ENCODE measurements at places on chromosomes 4 and X. TPM values are rescaled to one million over a fixed set of nuclear protein-coding genes. Genes with fewer than 3 reads are reported as not detected.

DNA sequence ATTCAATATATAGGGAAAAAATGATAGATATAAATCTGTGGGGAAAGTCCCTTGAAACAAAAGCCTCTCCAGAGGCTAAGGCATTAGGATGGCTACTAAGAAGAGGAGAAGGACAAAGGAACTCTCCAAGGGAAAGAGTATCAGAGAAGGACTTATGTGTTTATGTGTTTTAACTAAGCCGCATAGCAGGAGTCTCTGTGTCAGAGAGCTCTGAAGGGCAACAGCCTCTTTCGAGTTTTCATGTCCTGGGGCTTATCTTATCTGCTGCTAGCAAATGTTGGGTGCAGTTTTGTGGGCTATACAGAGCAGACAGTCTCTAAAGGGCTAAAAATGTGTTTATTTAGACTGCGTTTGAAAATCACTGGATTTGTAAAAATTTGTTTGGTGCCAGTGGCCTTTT, 1145.6 kb upstream of the DIAPH2 start:
- no peak overlapping the region for H3K4me3 ChIP-seq
- no peak overlapping the region for H3K27ac ChIP-seq
- no peaks in the 10 kb centered on the region for H3K4me1 ChIP-seq
- H3K36me3 ChIP-seq = no peaks in the 10 kb centered on the region
- DNase-seq = no peak

GRCh38 chr4:188297873-188298272, 158.6 kb downstream of the TRIML1 start:
- H3K4me1 ChIP-seq = no peaks in the 10 kb centered on the region
- no peaks in the 10 kb centered on the region for H3K36me3 ChIP-seq
- no peak overlapping the region for H3K27ac ChIP-seq
- H3K4me3 ChIP-seq = no peak overlapping the region
- no peak for DNase-seq
- H3K27me3 ChIP-seq = no peaks in the 10 kb centered on the region

DNA sequence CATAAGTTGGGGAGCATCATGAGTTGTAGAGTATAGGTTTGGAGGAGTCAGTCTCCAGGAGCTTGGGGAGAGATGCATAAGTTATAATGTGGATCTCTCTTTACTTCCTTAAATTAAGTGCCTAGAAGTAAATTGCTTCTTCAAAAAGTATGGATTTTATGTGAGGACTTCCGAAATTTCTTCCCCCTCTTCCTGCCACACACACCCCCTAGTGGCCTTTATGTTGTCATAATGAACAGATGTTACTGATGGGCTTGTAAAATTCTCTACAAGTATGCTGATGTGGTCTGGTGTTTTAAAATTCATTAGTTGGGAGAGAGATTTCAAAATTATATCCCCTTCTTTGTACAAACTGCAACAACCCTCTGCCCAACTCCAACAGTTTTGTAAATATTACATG, 2.3 kb upstream of the METTL14 start:
- H3K27me3 ChIP-seq = no peaks in the 10 kb centered on the region
- H3K36me3 ChIP-seq = no peaks in the 10 kb centered on the region
- H3K27ac ChIP-seq = no peak overlapping the region
- H3K4me3 ChIP-seq = no peak overlapping the region

DNA sequence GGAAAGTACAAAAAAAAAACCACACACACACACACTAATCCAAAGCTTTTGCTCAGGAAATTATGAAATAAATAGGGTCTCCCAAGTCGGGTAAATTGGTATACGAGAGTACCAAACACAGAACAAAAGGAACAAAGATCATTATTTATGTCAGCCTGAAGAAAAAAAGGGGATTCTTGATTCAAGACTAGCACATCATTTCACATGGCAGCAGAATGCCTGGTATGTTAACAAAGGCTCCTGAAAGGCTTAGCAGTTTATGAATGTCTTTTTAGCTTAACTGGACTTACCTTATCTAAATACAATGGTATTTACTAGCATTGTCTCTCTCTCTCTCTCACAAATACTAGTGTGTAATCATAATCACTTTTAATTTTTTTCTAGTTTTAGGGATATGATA, 11.3 kb downstream of the RAP2C start:
- DNase-seq = no peak
- H3K36me3 ChIP-seq = no peaks in the 10 kb centered on the region
- H3K4me1 ChIP-seq = no peaks in the 10 kb centered on the region
- no peak overlapping the region for H3K4me3 ChIP-seq

DNA sequence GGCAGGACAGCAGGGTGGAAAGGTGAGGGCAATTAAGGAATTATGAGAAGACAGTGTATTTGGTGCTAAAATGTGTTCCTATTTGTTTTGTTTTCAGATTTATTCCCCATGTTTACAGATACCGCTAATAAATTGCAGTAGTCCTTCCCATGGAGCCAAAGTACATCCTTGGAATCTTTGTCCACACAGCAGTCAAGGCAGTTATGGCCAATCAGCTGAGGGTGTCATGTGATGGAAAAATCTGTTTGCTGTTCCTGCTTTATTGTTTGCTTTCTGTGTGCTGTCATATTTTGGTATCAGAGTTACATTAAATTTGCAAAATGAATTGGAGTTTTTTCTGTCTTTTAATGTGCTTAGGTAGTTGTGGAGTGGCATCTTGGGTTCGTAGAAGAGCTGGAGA, 10.5 kb downstream of the TRO start:
- no peaks in the 10 kb centered on the region for H3K27me3 ChIP-seq
- peak; percentile 16 for DNase-seq
- no peaks in the 10 kb centered on the region for H3K4me1 ChIP-seq
- H3K36me3 ChIP-seq = no peaks in the 10 kb centered on the region

DNA sequence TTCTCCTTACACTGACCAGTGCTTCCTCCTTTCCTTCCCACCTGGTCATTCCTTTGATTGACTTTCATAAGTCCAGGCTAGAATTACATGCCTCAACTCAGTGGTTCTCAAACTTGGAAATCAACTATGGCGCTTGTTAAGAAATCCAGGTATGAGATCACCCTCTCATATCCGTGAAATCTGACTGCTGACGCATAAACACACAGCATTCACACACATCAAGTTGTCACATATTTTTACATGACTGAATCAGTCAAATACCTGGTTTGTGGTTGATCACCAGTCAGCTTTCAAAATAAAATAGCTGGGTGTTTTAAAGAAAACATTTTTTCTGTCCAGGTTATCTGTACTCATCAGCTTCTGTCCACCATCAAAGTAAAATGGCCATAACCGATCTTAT, 433.5 kb downstream of the AFF2 start:
- H3K4me1 ChIP-seq = no peaks in the 10 kb centered on the region
- no peaks in the 10 kb centered on the region for H3K27me3 ChIP-seq
- no peaks in the 10 kb centered on the region for H3K36me3 ChIP-seq

DNA sequence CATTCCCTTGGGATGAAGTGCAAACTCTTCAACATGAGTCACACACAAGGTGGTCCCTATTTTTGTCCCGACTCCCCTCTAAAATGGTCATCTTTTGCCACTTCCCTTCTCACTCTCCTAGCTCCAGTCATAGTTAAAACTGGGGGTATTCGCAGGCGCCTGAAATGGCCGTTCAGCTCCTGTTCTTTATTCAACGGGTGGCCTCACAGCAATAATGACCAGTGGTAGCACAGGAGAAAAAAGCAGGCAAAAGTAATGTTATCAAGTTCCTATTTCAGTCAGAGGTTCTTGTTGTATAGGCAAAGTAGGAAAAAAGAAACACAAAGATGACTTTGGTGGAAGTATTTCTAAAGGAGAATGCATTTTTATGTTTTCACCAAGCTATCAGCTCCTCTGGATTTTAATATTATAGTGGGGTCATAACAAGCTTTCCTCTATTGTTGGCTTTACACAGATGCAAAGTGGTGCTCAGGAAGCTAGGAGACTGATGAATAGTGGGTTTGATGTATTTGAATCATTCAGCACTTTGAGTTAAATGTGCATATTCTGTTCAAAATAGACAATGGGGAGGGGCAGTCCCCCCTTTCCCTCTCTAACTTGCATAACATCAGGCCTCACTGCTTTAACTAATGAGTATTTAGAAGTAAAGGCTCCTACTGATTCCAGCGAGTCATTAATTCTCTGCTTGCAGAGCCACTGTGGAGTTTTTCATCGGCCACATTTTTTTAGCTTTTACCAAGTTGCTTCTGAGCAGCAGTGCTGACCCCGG, 171.2 kb upstream of the NDP start:
- no peaks in the 10 kb centered on the region for H3K36me3 ChIP-seq
- DNase-seq = no peak
- no peaks in the 10 kb centered on the region for H3K4me1 ChIP-seq
- no peak overlapping the region for H3K27ac ChIP-seq
- no peak overlapping the region for H3K4me3 ChIP-seq

- H3K36me3 ChIP-seq = no peaks in the 10 kb centered on the region
- no peaks in the 10 kb centered on the region for H3K27me3 ChIP-seq
- H3K4me3 ChIP-seq = no peak overlapping the region
- DNase-seq = no peak
- H3K27ac ChIP-seq = no peak overlapping the region
Measured at GRCh38 chr4:94804650-94805049, 46.9 kb downstream of the BMPR1B start.

GRCh38 chr4:2933566-2934076, 29.6 kb downstream of the NOP14 start:
- H3K27me3 ChIP-seq = no peaks in the 10 kb centered on the region
- peaks cover 31% of the 10 kb centered on the region for H3K4me1 ChIP-seq

DNA sequence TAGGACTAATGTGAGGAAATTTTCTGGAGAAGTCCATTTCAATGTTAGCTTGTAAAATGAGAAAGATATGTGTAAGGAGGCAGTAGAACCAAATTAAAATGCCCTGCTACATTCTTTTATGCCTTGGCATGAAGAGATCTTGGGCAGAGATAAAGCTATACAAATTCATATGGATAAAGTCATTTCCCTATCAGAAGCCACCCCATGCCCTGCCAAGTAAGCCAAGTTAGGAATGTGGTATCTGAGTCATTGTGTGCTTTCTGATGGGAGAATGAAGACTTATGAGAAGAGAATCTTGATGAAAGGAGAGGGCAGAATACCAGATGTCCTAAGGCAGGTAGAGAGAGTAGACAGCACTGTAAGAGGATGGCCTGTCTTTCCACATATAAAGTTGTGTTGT, 83.7 kb downstream of the TEX13A start:
- no peaks in the 10 kb centered on the region for H3K4me1 ChIP-seq
- DNase-seq = no peak
- no peak overlapping the region for H3K27ac ChIP-seq
- H3K36me3 ChIP-seq = no peaks in the 10 kb centered on the region

DNA sequence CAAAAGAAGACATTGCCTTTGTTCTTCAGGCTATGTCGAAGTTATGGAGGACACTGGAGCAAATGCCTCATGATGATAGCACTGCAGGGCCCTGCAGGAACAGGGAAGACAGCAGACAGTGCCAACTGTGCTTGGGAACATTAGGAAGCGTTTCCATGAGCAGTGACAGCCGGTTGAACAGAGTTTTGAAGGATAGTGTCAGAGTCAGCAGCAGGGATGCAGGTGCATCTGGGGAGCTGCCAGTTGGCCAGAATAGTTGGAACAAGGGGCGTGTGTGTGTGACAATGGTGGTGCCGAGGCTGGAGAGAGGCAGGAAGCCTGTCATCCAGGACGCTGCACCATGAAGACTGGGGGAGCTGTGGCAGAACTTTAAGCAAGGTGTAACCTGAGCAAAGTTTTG, 88.6 kb downstream of the SHROOM3 start:
- no peak overlapping the region for H3K4me3 ChIP-seq
- H3K36me3 ChIP-seq = no peaks in the 10 kb centered on the region
- H3K4me1 ChIP-seq = no peaks in the 10 kb centered on the region
- DNase-seq = peak; percentile 20
- H3K27ac ChIP-seq = no peak overlapping the region
- no peaks in the 10 kb centered on the region for H3K27me3 ChIP-seq

The SHROOM3 gene
- 107 TPM for total RNA-seq

The TEX13C gene
- 2.2 TPM for total RNA-seq

The ARHGAP36 gene
- 1.6 TPM for total RNA-seq

The PCDH11X gene
- total RNA-seq = 0.51 TPM

All from prostate gland (tissue), 2 donors.